Activated CD4-positive, alpha-beta memory T cell treated with anti-CD3 and anti-CD28 coated beads for 36 hours (primary cell): ENCODE measurements at places on chromosomes 13 and 19.

GRCh38 chr19:41726493-41726892, 18.1 kb downstream of the CEACAM5 start:
- no peak for DNase-seq

- no peak for DNase-seq
These were observed 852.6 kb downstream of the PCDH9 start for GRCh38 chr13:66377569-66377968.

- DNase-seq, result no peak
These were observed 141 bp downstream of the TRPC4 start for GRCh38 chr13:37869506-37869755.

GRCh38 chr13:29654843-29655547, 59.5 kb upstream of the SLC7A1 start:
- no peak for DNase-seq

GRCh38 chr19:31174948-31175347, 174.3 kb downstream of the TSHZ3 start:
- no peak for DNase-seq
